Mesenteric fat pad (tissue), 1 donor: ENCODE measurements at places on chromosomes 2 and 18. TPM values are rescaled to one million over a fixed set of nuclear protein-coding genes. Genes with fewer than 3 reads are reported as not detected.

The LONRF2 gene
- 5.9 TPM for total RNA-seq

DNA sequence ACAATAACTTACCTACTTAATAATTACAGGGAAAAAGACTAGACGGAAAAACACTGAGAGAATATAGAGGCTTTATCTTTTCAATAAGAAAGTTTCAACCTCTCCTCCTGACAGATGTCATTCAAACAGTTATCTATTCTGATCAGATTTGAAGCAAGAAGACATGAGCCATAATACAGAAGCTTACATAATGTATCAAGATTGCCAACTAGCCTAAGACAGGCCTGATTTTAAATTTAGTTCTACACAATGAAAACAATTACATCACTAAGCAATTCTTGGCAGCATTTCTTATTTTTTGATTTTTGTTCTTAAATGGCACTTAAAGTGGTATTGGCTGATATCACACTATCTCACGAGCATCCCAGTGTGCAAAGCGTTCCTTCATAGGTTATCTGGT lies 41.6 kb downstream of the GPR155 start:
- no peak for DNase-seq

- no peak for DNase-seq
Observed at GRCh38 chr2:207506426-207506825, 23.3 kb upstream of the CREB1 start.

DNA sequence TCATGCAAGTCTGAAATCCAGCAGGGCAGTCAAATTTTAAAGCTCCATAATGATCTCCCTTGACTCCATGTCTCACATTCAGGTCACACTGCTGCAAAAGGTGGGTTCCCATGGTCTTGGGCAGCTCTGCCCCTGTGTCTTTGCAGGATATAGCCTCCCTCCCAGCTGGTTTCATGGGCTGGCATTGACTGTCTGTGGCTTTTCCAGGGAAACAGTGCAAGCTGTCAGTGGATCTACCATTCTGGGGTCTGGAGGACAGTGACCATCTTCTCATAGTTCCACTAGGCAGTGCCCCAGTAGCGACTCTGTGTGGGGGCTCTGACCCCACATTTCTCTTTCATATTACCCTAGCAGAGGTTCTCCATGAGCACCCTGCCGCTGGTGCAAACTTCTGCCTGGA lies 220.6 kb upstream of the COPS8 start:
- peak; percentile 2 for DNase-seq

DNA sequence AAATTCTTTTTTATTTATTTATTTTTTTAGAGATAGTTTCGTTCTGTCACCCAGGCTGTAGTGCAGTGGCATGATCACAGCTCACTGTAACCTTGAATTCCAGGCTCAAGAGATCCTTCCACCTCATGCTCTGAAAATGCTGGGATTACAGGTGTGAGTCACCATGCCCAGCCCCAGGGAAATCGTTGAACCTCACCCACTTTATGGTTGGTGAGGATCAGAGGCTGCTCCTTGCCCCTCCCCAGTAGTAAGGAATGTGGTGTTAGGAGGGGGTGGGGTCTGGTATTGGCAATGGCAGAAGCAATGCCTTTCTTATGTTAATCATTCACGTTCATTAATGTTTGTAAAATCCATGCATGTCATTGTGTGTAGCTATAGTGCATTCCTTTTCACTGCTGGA lies 161.9 kb downstream of the SUCLG1 start:
- no peak for DNase-seq

DNA sequence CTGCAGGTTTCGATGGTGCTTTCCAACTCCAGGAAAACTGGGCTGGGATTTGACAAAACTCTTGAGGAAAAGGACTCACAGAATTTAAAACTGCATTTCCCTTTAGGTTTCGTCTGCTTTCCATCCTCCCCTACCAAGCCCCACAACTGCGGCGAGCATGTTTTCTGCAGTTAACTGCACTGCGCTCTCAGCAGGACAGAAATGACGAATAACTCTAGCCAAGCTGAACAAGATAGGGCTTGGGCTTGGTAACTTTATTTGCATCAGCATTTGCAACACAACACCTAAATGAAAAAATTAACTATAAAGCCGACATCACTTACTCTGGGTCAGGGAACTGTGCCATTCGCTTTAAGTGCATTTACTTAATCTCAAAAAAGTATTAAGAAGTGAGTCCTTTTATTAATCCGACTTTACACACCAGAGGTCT lies 669 bp upstream of the PIKFYVE start:
- no peak for DNase-seq

GRCh38 chr2:149393614-149394013 lies 63.2 kb downstream of the LYPD6 start:
- no peak for DNase-seq
